ENCODE measurements at places on chromosomes 16 and 17.

- DNase-seq: no peak
These were observed 76.3 kb downstream of the USP31 start for GRCh38 chr16:23072769-23073549.

DNA sequence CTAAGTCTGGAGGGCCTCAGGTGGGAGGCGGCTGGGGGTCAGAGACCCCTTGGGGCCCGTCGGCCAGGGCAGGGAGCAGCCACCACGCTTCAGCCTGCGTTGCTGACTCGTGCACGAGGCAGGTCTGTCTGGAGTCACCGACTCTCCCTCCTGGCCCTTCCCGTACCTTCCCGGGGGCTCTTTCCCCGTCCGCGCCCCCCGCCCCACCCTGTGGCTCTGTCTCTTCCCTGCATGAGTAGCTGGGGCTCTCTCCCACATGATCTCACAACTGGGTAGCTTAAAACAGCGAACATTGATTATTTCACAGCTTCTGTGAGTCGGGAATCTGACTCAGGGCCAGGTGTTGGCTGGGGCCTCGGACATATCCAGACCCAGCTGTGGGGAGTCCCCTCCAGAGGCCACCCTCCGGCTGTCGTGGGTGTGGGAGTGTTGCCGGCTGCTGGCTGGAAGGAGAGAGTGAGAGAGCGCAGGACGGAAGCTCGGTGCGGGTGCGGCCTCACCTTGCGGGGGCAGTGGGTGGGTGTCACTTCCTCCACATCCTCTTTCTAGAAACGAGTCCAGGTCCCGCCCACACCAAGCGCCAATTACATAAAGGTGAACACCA is 17.3 kb downstream of the BAHCC1 start:
- DNase-seq: peak; percentile 64

GRCh38 chr16:81818568-81818896 is 39.4 kb downstream of the PLCG2 start:
- DNase-seq: no peak

DNA sequence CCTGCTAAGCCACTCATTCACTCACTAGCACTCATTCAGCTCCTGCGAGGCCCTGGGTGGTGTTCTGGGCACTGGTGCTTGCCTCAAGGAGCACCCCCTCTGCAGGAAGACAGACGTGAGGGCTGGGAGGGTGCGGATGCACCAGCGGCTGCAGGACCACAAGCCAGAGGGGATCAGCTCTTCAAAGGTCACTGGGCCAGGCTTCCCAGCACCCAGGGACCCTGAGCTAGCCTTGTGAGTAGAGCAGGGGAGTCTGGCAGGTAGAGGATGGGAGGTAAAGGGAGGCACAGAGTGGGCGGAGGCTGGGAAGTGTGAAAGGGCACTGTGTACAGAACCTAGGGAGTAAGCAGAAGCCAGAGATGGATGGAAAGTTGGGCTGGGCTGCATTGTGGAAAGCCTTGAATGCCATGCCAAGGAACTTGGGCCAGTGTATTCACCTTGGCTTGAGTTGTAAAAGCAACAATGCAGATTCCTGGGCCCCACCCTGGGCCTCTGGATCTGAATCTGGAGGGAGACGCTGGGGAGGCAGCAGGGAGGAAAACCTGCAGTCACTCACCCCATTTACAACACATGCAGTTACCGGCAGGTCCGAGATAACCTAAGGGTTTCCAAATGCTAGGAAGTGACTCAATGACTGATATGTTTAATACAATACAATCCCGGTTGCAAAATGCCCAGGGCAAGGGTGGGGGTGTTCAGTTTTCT is 1.7 kb downstream of the IL4R start:
- DNase-seq: peak; percentile 64

DNA sequence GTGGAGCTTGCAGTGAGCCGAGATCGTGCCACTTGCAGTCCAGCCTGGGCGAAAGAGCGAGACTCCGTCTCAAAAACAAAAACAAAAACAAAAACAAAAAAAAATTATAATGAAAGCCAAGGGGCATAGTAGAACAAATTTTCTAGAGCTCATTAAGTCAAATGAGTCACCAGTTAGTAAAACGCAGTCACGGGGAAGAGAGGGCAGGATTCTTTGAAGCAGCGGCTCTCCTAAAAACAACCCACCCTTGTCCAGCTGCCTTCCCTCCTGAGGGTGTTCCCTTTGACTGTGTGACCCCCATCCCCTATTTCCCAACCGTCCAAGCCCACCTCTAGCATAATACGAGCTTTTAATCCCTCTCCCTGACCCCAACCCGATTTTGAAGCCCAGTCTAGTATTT is 44.1 kb upstream of the STH start:
- no peak for DNase-seq

DNA sequence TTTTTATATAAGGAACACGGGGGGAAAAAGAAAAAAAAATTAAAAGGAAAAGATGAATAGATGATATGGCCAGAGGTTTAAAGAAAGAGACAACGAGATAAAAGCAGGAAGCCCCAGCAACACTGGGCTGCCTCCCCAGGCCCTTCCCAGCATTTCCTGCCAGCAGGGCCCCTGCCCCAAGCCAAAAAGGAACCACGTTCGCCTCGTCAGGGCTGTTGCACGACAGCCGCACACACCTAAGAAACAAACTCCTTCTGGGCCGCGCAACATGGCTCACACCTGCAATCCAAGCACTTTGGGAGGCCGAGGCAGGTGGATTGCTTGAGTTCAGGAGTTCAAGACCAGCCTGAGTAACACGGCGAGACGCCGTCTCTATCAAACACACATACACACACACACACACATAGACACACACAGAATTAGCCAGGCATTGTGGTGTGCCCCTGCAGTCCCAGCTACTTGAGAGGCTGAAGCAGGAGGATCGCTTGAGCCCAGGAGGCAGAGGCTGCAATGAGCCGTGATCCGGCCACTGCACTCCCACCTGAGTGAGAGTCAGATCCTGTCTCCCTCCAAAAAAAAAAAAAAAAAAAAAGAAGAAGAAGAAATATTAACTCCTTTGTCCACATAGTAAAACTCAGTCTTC is 83.0 kb downstream of the ANKRD11 start:
- peak; percentile 21 for DNase-seq

- DNase-seq: no peak
These were observed 62.4 kb upstream of the MTMR4 start for GRCh38 chr17:58576679-58577367.

GRCh38 chr16:82011199-82011641 is at the start of gene SDR42E1:
TSS of gene SDR42E1 (minus strand) at chr16:82011470. CDS start at chr16:82000858, 10,612 bp downstream.
- DNase-seq: peak; percentile 72

DNA sequence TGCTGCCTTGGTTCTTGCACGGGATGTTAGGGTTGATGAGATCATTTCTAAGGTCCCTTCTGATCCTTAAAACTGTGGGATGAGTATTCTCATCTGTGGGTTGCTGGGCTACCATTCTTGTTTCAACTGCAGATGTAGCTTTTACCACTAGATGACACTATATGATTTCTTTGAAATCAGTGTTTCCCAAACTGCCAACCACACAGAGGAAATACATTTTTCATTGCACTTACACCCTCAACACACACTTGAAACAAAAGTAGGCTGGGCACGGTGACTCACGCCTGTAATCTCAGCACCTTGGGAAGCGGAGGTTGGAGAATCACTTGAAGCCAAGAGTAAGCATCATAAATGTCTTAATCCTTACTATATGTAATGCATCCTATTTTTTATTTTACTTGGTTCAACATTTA is 15.3 kb downstream of the LCMT1 start:
- peak; percentile 34 for DNase-seq

DNA sequence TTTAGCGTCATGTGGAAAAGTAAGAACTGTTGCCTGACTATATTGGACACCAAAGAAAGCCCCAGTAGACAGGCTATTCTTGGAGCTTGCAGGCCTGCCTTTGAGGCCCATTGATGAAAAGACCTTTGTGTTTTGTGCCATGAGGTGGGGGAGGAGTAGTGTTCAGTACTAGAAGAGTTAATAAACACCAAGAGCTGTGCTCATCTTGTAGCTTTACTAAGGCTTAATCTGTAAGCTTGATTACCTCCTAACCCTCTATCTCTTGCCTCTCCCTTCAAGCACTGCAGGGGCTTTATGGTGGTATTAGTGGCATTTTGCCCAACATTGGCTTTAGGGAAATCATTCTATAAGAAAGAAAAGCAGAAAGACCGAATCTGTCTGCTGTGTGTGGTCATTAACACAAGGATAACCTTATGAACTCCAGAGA is 220.2 kb upstream of the TBX2 start:
- no peak for DNase-seq

- DNase-seq: no peak
These were observed 35.5 kb downstream of the PIPOX start for GRCh38 chr17:29078183-29079045.

- no peak for DNase-seq
These were observed 478.4 kb downstream of the TOX3 start for GRCh38 chr16:52068447-52069074.

- no peak for DNase-seq
These were observed 5.8 kb upstream of the GP2 start for GRCh38 chr16:20333120-20333519.

- no peak for DNase-seq
These were observed 7.1 kb upstream of the PSMD3 start for GRCh38 chr17:39973496-39973895.

DNA sequence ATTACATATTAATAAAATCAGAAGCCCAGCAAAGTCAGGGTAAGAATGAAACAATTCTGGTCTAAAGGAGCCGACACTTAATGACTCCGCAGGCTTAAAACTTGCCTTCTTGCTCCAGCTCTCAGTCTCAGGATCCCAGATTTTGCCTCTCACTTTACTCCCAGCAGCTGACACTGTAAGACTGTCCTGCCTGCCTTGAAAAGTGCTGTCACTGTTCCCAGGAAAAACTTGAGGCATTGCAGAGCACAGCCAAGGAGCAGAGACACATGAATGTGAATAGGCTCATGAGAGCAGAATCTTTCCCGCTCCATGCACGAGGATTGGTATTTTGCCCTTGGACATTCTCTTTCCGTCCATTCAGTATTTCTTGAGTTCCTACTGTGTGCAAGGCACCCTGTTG is 457.6 kb upstream of the ZFHX3 start:
- no peak for DNase-seq

DNA sequence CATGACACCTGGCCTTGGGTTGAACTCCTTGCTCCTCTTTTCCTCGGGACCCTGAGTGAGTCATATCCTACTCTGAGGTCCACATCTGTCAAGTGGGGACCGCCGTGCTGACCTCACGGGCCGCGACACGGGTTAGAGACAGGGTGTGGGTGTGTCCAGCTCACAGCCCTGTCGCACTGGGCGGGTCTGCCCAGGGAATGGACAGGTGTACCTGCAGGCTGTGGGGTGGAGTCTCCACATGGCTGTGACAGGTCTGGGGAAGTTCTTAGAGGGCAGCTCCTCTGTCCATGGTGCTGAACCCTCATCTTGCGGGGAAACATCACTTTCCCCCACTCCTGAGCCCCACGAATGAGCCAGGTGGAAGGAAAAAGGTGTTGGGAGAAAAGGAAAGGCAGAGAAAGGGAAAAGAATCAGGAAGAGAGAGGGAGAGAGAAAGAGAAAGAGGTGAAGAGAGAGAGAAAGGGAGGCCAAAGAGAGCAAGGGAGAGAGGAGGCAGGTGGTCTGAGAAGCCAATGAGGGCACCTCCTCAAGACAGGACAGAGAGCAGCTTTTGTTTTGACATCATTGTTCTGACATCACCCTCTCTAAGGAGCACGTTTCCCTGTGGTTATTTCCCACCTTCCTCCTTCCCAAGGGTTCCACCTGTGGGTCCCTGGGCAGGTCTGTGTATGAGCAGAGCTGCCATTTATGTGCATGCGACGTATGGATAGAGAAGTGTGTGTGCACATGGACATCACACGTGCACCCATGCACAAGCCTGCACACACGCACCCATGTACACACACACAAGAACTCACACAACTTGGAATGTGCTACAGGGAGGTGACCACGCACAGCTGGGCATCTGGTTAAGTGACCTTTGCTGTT is 32.6 kb upstream of the CBFA2T3 start:
- peak; percentile 35 for DNase-seq
